ENCODE measurements at places on chromosomes 2 and 18. TPM values are rescaled to one million over a fixed set of nuclear protein-coding genes. Genes with fewer than 3 reads are reported as not detected.

The SCN7A gene
- 30.4 TPM for total RNA-seq

DNA sequence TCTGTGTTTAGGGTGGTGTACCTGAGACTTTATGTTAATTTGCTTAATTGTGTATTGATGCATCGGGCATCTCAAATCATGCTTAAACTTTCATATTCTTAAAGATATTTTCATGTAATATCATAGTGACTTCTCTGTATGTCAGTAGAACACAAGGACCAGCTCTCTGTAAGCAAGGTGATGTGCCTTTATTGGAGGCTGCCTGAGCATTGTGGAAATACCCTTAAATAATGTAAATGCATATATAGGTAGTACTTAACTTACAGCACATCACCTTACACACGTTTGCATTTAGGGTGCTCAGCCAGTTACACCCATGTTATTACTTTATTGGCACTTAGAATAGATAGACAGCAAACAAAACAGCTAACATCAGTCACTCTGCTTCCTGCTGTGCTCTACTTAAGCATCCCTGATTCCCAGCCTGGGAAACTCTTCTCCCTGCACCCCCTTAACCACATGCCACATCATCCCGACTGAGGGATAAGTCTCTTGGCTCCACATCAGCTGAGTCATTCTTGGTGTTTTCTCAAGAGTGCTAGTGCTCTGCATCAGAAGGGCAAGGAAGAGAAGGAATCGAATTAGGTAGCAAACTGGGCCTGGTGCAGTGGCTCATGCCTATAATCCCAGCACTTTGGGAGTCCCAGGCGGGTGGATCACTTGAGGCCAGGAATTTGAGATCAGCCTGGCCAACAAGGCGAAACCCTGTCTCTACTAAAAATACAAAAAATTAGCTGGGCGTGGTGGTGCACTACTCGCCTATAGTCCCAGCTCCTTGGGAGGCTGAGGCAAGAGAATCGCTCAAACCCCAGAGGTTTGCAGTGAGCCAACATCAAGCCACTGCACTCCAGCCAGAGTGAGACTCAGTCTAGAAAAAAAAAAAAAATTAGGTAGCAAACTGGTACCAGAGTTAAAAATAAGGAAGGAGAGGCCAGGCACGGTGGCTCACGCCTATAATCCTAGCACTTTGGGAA is 108.7 kb downstream of the MAP3K20 start:
- peak overlapping the region; percentile 56 for H3K27ac ChIP-seq
- no peaks in the 10 kb centered on the region for H3K36me3 ChIP-seq
- no peaks in the 10 kb centered on the region for H3K27me3 ChIP-seq
- H3K4me3 ChIP-seq: no peak overlapping the region
- peak; percentile 58 for DNase-seq

DNA sequence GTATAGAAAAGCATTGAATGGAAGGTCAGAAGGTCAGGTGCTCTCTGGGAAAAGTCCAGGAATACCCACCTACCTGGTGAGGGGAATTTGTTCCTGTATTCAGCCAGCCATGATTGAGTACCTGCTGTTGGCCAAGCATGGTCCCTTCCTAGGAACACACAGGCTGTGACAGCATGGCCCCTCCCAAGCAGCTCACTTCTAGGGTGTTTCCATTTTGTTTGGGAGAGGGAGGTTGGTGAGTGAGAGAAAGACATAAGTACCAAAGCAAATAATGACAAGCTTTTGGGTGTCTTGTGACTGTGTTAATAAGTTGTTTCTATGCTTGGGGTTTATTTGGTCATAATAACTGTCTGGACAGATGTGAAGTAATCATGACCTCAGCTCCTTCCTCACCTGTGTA is 46.3 kb downstream of the CABLES1 start:
- H3K4me3 ChIP-seq: no peak overlapping the region
- H3K27me3 ChIP-seq: no peaks in the 10 kb centered on the region
- H3K36me3 ChIP-seq: no peaks in the 10 kb centered on the region

The AQP4 gene
- total RNA-seq: 10.5 TPM

The PTPN4 gene
- total RNA-seq: 29.6 TPM

The FKBP1B gene
- total RNA-seq: 4.9 TPM
